ENCODE measurements at places on chromosomes 4 and X.

GRCh38 chrX:71944369-71944768 lies 33.7 kb downstream of the NHSL2 start:
- no peak for DNase-seq

- DNase-seq: no peak
Measured at GRCh38 chr4:90142081-90142480, 14.9 kb downstream of the CCSER1 start.

GRCh38 chr4:176979416-176979815 lies 186.7 kb upstream of the VEGFC start:
- DNase-seq: no peak

DNA sequence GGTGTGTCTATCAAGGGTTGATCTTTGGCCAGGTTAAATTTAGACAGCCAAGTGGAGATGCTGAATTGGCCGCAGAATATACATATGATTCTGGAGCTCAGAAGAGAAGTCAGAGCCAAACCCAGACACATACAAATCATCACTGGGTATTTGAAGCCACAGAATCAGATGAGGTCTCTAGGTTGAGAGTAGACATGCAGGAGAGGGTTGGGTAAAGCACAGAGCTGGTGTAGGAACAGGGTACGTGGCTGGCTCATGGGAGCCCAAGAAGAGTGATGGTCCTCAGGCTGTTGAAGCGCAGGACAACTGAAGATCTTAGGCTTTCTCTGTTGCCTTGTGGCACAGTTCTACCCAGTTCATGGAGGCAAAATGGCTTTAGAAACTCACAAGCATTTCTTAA lies 37.7 kb downstream of the ADAMTS3 start:
- DNase-seq: no peak

DNA sequence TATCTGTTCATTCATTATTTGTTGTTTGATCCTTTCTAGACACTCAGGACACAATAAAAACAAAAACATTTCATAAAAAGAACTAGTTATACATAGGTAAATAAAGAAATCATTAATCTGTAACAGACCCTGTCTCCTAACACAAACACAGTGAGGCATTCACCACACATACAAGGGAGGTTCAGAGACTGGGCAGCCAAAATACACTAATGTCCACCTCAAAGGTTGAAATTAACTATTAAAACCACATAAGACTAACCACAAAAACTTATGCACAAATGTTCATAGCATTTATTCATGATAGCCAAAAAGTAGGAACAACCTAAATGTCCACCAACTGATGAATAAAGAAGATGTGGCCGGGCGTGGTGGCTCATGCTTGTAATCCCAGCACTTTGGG lies 7.8 kb downstream of the PAPSS1 start:
- no peak for DNase-seq

GRCh38 chr4:128820671-128821070 lies 11.2 kb downstream of the JADE1 start:
- DNase-seq: no peak

DNA sequence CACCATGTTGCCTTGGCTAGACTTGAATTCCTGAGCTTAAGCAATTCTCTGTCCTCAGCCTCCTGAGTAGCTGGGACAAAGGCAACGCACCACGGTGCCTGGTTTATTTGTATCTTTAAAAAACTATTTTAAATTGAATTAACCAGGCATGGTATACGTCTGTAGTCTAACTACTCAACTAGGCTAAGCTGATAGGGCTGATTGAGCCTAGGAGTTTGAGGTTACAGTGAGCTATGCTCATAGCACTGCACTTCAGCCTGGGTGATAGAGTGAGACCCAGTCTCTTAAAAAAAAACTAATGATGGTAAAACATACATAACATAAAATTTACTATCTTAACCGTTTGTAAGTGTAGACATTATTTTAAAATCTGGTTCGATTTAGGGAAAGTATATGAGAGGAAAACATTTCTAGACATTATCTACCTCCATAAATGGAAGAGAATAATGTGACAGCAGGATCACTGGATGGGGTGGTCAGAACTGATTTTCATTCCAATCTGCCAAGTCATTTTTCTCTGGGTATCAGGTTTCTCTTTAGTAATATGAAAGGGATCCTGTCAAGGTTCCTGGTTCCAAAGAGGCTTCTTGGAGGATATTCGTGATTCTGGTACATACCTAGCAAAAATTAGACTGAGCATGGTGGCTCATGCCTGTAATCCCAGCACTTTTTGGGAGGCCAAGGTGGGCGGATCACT lies 8.7 kb upstream of the ITGB1BP2 start:
- no peak for DNase-seq

DNA sequence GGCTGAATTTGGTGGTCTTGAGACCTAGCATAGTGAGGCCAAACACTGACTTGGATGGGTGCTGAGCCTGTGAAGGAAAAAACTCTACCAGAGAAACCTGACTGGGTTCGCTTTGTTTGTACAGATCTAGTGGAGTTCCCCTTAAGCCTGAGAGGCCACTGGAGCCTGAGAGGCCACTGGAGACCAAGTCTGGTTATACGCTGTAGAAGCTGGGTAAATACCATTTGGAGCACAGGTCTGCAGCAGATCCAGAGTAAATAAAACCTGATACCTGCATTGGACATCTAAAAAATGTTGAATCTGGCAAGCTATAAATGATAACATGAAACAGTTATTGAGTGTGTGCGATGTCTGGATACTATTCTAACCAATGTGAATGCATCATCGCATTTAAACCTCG lies 104.3 kb upstream of the IGSF1 start:
- no peak for DNase-seq

DNA sequence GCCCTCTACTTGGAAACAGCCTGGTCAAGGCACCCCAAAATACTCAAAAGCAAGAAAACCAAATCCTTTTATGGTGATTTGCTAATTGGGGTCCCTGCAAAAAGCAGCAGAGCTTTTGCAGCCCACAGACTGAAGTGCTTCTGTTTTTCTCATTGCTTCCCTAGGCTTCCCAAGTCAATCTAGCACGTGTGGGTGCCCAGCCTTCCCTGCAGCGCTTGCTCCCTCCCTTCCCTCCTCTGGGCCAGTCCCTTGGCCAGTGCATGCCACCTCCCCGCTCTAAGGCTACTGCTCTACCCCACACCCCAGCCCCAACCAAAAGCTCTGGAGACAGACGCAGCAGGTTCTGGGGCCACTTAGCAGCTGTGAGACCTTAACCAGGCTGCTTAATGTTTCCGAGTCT lies 53.6 kb downstream of the ANAPC4 start:
- DNase-seq: no peak

DNA sequence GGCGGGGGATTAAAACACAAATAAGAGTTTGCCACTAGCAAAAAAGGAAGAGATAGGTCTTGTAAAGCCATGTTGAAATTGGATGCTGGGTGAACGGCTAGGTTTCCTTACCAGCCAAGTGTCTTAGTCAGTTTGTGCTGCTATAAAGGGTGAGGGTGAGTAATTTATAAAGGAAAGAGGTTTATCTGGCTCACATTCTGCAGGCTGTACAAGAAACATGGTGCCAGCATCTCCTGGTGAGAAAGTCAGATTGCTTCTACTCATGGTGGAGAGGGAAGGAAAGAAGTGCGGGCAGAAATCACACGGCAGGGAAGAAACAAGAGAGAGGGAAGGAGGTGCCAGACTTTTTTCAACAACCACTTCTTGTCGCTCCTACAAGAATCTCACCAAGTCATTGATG lies 507.5 kb downstream of the SPOCK3 start:
- DNase-seq: no peak

- no peak for DNase-seq
Measured at GRCh38 chr4:185886832-185887524, 75.0 kb upstream of the SORBS2 start.

DNA sequence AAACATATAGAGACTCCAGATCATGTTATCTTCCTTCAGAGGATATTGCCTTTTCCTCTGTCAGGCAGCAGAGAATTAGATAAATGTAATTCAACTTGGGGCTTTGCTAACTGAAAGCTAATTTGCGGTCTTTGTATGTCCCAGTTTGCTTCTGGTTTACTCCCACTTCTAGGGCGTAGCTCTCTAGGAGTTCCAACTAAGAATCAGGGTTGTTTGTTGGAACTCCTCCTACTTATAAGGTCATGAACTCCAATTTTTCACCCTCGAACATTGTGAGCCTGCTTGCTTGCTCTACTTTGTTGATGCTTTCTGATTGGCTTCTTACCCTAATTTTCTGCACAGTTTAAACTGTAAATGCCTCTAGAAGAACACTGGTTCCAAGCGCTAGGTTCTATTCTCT lies 66.1 kb downstream of the FMR1NB start:
- no peak for DNase-seq

DNA sequence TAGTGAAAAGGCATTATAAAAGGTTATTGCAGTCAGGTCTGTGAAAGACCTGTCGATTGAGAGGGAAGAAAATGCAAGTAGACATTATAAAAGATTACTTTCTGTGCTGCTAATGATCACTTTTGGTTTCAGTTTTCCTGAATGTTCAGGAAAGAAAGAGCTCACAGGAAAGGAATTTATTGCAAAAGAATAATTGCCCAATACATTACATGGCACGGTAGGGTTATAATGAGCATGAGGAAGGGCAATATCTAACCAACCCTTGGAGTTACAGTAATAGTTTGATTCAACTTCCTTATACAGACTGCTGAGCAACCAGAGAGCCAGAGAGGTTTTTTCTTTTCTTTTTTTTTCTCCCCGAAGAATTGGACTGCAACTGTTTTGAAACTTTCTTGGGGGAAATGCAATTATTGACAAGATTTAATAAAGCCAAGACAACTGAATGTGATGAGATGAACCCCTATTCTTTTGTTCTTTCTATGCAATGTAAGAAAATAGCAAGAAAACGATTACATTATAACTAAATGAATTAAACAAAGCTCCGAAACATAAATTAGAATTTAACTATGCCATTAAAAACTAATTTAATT lies 247.0 kb downstream of the C4orf33 start:
- no peak for DNase-seq

- DNase-seq: no peak
Measured at GRCh38 chr4:78293821-78294301, 236.7 kb downstream of the FRAS1 start.

GRCh38 chr4:153260553-153261300 lies 56.5 kb downstream of the TRIM2 start:
- DNase-seq: no peak

- no peak for DNase-seq
Measured at GRCh38 chr4:139922406-139923024, 231.5 kb downstream of the MAML3 start.

GRCh38 chrX:97372001-97372766 lies 488.5 kb downstream of the RPA4 start:
- DNase-seq: no peak

GRCh38 chr4:40471923-40472322 lies 136.8 kb downstream of the CHRNA9 start:
- DNase-seq: no peak

DNA sequence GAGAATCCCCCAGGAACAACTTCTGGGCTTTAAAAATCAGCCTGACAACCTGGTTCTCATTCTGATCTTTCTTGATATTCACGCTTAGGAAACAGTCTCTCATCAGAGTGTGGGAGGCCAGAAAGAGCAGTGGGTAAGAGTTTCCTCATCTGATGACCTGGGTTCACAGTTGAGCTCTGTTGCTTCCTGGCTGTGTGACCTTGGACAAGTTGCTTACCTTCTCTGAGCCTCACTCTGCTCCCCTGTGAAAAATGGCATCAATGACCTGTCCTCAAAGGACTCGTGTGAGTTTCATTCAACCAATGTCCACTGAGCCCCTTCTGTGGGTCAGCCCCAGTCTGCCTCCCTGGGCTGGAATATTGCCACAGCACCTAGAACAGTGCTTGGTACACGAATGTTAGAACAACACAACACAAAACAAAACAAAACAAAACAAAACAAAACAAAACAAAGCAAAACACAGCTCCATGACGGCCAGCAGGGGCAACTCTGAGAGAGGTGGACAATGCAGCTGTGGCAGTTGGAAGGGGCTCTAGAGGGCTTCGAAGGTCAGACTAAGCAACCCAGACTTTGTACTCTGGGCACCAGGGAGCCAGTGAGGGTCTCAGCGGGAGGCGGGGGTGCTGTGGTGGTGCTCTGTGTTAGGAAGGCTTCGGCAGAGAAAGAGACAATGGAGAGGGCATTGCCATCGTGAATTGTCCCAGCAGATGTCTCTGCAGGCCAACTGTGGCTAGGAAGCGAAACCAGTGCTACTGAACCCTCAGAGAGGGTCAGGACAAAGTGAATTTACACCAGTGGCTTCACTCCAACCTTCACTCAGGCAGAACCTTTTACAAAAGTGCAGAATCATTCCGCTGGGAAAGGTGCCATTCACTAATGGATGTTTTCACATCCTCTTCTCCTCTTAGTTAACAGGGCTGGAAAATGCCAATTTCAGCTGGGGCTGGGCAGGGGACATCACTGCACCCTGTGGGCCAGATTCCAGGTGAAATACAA lies 14.3 kb upstream of the C4orf50 start:
- DNase-seq: no peak

DNA sequence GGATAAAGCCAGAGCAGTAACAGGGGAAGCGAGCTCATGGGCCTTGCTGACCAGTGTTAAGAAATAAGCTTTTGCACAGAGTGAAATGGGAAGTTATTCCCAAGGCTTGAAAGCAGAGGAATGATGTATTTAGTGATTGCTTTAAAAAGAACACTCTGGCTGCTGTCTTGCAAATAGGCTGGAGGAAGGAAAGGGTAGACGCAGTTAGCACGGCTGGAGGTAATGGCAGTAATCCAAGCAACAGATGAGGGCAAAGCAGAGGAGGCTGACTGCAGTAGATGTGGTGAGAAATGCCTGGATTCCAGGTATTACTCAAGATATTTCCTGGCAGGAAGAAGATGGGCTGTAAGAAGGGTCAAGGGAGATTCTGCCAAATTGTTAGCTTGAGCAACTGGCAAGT lies 1342.3 kb upstream of the AGA start:
- no peak for DNase-seq

GRCh38 chrX:30657196-30658161 lies 4.3 kb downstream of the GK start:
- DNase-seq: no peak

DNA sequence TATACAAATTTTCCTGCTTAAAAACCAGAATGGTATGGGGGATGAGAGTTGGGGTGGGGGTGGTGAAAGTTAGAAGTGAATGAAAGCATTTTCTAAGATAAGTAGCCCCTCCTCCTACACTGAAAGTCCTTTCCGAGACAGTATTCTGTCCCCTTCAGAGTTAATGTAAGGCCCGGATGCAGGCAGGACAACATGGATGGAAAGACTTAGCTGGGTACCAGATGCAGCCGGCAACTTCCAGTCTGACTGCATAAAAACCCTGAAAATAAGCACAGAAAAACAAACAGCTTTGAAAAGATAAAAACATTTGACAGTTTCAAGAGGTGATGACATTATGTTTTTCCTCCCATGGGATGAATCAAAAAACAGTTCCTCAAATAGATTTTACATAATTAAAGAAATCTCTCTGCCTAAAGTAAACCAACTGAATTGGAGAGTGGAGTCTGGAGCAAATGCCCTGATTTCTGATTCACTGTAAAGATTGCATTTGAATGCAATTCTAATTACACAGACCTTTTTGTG lies 196.3 kb downstream of the GPAT3 start:
- no peak for DNase-seq

DNA sequence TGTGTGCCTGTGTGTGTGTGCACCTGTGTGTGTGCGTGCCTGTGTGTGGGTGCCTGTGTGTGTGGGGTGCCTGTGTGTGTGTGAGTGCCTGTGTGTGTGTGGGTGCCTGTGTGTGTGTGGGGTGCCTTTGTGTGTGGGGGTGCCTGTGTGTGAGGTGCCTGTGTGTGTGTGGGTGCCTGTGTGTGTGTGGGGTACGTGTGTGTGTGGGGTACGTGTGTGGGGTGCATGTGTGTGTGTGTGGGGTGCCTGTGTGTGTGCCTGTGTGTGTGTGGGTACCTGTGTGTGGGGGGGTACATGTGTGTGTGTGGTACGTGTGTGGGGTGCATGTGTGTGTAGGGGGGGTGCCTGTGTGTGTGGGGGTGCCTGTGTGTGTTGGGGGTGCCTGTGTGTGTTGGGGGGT lies 73.4 kb upstream of the HGFAC start:
- DNase-seq: no peak
